Nucleus accumbens (tissue), 56 donors: ENCODE measurements at places on chromosomes 4 and X.

DNA sequence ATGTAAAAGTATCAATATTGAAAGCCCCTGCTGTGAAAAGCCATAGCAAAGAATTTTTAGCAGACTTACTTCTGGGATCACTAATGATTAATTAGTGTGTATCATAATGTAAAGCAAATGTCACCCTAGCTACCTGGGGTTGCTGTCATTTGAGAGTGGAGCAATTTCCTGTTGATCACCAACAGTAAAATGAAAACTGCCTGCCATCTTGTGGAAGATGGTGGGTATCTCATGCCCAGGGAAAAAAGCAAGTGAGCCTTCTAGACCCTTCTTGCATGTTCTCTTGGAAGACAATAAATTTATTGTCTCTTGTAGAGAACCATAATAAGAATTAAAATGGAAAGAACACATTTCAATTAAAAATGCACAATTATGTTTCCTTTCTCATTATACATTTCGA lies 360.2 kb downstream of the ZIC3 start:
- no peak for DNase-seq

- peak; percentile 71 for DNase-seq
These were observed at the start of gene PRRG1 for GRCh38 chrX:37349221-37350033. PRRG1 (plus strand) TSS chrX:37349364; CDS start chrX:37406250, 56,886 bp downstream.

GRCh38 chrX:72539822-72540221 lies 32.8 kb downstream of the HDAC8 start:
- DNase-seq, result no peak

DNA sequence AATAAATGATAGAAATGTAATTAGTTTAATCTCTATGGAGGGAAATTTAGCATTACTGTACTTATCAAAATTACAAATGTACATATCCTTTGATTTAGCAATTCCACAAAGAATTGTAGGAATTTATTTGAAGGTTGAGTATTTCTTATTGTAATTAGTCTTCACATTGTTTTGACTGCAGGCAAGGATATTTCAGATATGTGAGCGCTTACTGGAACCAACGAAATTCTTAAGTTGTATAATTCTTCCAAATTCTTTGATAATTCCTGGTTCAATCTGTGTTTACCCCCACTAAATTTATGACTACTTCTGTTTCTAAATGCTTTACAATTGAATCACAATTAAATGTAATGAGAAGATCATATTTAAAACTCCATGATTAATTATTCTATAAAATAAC lies 26.9 kb upstream of the WWC2 start:
- no peak for DNase-seq

DNA sequence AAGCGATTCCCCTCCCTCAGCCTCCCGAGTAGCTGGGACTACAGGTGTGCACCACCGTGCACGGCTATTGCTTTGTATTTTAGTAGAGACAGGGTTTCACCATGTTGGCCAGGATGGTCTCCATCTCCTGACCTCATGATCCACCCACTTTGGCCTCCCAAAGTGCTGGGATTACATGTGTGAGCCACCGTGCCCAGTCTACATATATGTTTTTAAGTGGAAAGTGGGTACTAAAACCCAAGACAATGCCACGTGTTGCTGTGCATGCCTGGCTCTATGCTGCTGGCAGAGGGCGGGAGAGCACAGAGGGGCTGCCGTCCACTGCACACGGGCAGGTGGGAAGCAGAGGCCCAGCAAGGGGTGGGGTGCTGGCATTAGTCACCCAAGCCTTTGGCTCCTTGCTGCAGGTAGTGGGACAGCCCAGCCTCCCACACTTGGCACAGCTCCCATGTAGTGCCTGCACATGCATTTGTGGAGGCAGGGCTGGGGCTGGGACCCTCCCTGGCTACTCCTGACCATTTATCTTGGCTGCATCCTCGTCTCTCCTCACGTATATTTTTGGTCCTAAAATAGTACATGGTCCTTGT lies 3.5 kb downstream of the EMD start:
- DNase-seq, result no peak

DNA sequence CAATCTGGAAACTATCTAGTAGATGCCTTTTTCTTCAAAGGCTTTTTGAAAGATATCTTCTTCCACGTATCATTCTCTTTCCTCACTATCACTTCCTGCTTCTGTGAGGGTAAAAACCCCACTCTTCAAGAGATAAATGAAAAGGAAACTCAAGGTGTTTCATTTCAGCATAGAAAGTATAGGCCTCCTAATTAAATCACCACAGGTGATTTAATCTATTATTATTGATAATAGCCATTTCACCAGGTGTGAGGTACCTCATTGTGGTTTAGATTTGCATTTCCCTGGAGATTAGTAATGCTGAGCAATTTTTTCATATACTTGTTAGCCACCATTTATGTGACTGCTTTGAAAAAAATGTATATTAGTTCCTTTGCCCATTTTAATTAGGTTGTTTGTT lies 92.0 kb upstream of the EMCN start:
- no peak for DNase-seq

- no peak for DNase-seq
These were observed 34.5 kb downstream of the RPS6KA6 start for GRCh38 chrX:84153538-84153937.

DNA sequence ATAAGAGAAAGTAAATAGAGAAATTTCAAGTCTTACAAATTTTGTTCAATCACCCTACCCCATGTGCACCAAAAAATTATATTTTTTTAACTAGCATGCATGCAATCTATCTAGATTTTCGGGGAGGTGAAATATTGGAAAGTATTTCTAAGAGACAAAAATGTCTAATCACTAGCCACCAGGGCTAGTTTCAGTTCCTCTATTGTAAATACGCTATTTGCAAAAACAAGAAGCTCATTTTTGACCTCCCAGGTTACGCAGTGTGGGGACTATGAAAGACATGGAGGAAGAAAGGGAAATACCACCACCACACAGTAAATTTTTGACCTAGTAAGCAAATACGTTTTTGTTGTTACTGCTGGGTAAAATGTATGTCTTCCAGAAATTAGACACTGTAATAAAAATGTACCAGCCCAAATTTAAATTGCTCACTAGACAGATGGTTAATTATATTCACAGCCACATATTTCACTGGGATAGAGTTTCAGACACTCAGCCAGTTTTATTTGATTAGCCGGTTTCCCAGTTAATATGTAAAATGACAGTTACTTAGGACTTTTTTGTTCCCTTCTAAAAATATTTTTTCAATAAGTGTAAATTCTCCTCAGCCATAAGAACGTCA lies 2.2 kb downstream of the NEXMIF start:
- no peak for DNase-seq

GRCh38 chr4:5884796-5885195 lies 8.1 kb downstream of the CRMP1 start:
- no peak for DNase-seq

DNA sequence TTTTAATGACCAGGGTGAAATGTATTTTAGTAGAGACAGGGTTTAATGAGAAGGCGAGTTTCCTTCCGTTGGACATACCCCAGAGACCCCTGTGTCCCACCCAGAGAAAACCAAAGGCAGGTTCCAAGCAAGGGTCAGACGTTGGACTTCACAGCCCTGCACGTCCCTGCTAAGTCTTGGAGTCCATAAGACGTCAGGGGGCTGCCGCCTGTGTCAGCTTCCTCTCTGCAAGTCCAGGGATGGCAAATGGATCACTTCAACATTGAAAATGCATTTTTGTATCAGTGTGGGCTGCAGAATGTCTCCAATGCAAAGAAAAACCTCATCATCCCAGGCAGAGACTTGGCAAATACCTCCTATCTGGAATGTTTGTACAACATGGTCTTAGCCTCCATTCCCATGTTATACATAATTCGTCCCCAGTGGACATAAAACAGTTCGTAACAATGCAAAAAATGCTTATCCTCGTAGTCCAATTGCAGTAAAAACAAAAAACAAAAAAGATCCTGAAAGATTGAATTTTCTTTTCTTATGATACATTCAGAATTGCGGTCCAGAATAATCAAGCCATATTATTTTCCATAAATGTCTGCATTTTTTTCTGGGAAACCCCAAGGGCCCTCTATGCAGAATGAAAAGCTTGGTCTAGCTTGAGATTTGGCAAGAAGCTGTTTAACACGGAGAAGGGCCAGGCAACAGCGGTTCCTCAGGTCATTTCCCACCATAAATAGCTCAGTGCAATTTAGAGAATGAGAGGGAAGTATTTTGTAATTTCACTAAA lies 190.9 kb downstream of the SHOX start:
- DNase-seq, result no peak

- DNase-seq, result no peak
These were observed 325.9 kb upstream of the PABPC5 start for GRCh38 chrX:91108761-91109160.

DNA sequence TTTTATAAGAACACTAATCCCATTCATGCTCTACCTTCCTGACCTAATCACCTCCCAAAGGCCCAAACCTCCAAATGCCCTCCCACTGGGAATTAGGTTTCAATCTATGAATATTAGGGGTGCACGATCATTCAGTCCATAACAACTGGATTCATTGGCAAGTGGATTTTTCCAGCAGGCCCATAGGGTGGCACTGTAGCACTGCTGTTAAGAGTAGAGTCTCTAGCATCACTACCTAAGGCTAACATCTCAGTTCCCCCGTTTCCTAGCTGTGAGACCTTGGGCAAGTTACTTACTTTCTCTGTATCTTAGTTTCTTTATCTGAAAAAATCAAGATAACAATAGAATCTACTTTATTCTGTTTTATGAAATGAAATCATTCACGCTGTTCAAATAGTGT lies 315.8 kb downstream of the STIM2 start:
- DNase-seq, result no peak

- no peak for DNase-seq
These were observed 19.4 kb downstream of the LGI2 start for GRCh38 chr4:25011135-25011866.

DNA sequence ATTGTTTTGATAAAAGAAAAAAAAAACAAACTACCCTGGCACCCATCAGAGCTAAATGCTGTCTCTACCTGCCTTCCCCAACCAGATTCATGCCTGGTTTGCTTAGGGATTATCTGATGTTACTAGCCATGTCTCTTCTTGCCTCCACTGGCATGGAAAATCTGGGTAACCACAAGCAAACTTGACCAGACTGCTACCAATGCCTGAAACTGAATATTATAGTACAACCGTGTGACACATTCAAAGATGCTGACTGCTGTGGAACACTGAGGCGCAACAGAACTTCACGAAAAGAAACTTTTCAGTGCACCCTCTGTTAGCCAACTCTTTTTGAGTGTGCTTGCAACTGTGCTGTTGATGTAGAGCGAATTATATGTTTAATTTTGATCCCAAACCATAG lies 228.1 kb downstream of the CBR4 start:
- DNase-seq, result no peak

DNA sequence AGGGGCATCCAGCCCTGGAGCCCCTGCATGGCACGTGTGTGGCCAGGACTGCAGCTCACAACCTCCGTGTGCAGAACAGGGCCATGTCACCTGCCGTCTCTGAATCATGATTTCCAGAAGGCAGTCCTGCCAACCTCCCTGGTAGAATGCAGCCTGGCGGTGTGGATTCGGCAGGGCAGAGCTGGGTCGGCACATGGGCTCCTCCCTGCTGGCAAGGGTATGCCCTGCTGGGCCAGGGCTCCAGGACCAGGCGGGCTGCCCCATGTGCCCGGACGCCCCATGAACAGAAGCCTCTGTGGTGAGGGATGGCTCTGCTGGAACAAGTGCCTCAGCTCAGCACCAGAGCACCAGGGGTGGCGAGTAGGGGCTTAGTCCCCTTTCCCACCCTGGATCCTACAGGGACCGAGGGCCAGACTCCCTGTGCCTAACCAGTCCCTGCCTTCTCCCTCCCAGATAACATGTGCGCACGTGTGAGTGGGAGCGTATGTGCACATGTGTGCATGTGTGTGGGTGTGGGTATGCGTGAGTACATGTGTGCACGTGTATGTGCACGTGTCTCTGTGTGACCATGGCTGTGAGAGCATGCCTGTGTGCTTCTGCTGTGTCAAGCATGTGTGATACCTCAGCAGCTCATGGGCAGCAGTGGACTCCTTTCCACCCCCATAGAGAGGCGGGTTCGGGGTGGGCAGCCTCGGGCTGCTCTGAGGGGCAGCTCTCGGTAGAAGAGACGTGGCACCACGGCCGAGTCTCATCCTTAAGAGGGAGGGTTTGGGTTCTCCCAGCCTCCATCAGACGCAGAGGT lies 10.3 kb upstream of the MXD4 start:
- DNase-seq, result no peak

- DNase-seq, result no peak
These were observed 140.5 kb downstream of the PTTG2 start for GRCh38 chr4:38100474-38101255.

DNA sequence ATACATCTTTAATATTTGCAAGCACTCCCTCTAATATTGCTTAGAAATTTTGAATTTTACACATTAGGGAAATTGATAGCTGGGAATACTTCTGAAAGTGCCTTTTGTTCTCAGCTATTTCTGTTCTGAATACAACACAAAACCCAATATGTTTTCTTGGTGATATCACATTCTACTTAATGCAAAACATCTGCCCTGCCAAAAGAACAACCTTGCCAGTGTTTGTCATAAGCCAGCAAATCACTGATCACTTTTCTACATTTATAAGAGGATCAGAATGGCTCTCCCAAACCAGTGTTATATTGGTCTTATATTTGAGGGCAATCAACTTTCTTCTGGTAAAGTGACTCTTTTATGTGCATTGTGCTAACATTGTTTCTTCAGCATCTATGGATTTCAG lies 126.8 kb upstream of the APOOL start:
- no peak for DNase-seq

GRCh38 chrX:25039036-25039435 lies 23.3 kb upstream of the ARX start:
- DNase-seq, result no peak

DNA sequence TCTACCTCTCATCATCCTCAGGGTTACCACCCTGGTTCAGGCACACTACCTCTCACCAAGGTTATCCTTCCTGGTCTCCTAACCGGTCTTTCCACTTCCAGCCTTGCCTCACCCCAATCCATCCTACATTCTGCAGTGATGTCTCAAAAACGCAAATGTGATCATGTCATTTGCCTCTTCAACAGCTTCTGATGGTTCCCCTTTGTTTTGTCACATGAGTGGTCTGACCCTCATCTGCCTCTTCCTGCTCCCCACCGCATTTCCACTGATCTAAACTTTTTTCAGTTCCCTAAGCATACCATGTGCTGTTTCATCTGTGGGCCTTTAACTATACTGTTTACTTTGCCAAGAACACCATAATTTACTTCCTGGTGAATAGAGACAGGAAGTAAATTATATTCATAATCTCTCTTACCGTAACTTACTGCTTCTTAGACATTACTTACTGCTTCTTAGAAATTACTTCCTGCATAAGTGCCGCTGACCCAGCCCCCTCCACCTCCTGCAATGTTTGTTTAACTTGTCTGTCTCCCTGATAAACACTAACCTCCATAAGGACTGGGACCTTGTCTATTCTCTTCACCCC lies 27.1 kb upstream of the NSUN7 start:
- DNase-seq, result no peak

DNA sequence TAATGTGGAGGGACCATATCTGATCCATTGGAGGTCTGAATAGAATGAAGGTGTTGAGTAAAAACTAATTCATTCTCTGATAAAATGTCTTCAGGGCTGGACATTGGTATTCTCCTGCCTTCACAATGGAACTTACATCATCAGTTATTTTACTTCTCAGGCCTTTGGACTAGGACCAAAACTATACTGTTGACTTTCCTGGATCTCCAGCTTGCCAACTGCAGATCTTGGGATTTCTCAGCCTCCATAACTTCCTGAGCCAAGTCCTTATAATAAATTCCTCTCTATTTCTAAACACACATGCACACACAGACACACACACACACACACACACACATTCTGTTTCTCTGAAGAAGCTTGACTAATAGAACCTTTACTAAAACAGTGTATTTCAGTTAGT lies 1858.6 kb upstream of the ADGRL3 start:
- DNase-seq, result no peak
